ENCODE measurements at places on chromosomes 1 and 21. TPM values are rescaled to one million over a fixed set of nuclear protein-coding genes. Genes with fewer than 3 reads are reported as not detected.

Gene RUSC1
- total RNA-seq = 11.8 TPM

Gene PLEKHA6
- total RNA-seq = 4.8 TPM

Gene SPRR1A
- not detected for total RNA-seq

Gene OR2L5
- total RNA-seq = not detected

- no peak for DNase-seq
These were observed 103.1 kb downstream of the TOMM20 start for GRCh38 chr1:235025422-235025984.

- no peak for DNase-seq
These were observed 199.8 kb downstream of the USP25 start for GRCh38 chr21:15929536-15929935.

- no peak for DNase-seq
These were observed 20.9 kb upstream of the SAMD11 start for GRCh38 chr1:902802-903201.

GRCh38 chr1:219692981-219693380 lies 80.1 kb upstream of the ZC3H11B start:
- no peak for DNase-seq

DNA sequence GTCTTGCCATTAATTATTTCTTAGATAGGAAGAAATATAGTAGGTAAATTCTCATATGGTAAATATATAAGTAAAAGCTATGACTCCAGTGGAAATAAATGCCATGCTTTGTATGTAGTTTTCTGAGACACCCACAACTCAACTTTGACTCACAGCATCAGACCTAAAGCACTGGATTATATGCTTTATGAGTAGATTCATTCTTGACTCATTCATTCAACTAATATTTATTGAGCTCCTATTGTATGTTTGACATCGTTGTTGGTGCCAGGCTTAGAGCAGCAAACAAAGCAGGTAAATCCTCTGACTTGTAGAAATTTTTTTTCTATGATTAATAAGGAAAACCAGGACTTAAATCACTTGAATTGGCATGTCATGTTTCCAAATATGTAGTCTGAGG lies 211.4 kb downstream of the PTPRC start:
- DNase-seq = no peak

- no peak for DNase-seq
These were observed 146.3 kb downstream of the TSEN15 start for GRCh38 chr1:184197831-184198230.

GRCh38 chr1:198024782-198025181 lies 107.6 kb downstream of the LHX9 start:
- DNase-seq = no peak

Measured in heart right ventricle (tissue), 16 donors.